B cell (primary cell): ENCODE measurements at places on chromosomes 12 and 14. TPM values are rescaled to one million over a fixed set of nuclear protein-coding genes. Genes with fewer than 3 reads are reported as not detected.

B4GALNT3 gene
- not detected in 2 replicates for total RNA-seq

FGF6 gene
- not detected in 2 replicates for total RNA-seq

DIO3 gene
- not detected in 2 replicates for total RNA-seq

VASH1 gene
- 2.4 and 2.7 TPM in 2 replicates for total RNA-seq

TMEM132C gene
- total RNA-seq = not detected in 2 replicates

IFNG-AS1 gene
- 14.7 and 19.0 TPM in 2 replicates for total RNA-seq

CLEC6A gene
- not detected in 2 replicates for total RNA-seq

STXBP6 gene
- total RNA-seq = 0.10 TPM in 1 of 2 replicates, not detected in the other

SLCO1A2 gene
- total RNA-seq = 0.17 TPM in 1 of 2 replicates, not detected in the other

GDF3 gene
- not detected in 2 replicates for total RNA-seq

DHH gene
- 0.36 and 0.81 TPM in 2 replicates for total RNA-seq

CIROP gene
- total RNA-seq = not detected in 2 replicates

PLXNC1 gene
- total RNA-seq = 33.6 and 35.2 TPM in 2 replicates

INHBC gene
- 0.17 TPM in 1 of 2 replicates, not detected in the other for total RNA-seq

RPS6KL1 gene
- 3.4 TPM in 2 replicates for total RNA-seq

PTCSC3 gene
- total RNA-seq = not detected in 2 replicates

FGF23 gene
- not detected in 2 replicates for total RNA-seq

PPP1R1A gene
- total RNA-seq = not detected in 2 replicates

CD69 gene
- 44.8 and 45.1 TPM in 2 replicates for total RNA-seq

ASPG gene
- total RNA-seq = not detected in 2 replicates

HOXC5 gene
- not detected in 2 replicates for total RNA-seq

ACYP1 gene
- total RNA-seq = 34.1 and 46.7 TPM in 2 replicates

WIF1 gene
- not detected in 2 replicates for total RNA-seq

NTF3 gene
- not detected in 2 replicates for total RNA-seq

TGM1 gene
- 11.4 and 11.9 TPM in 2 replicates for total RNA-seq

GNPTAB gene
- total RNA-seq = 78.8 and 79.4 TPM in 2 replicates

LRCOL1 gene
- not detected in 2 replicates for total RNA-seq

LRTM2 gene
- not detected in 2 replicates for total RNA-seq

TMEM253 gene
- not detected in 2 replicates for total RNA-seq

PSMA6 gene
- 70.6 and 86.8 TPM in 2 replicates for total RNA-seq

KRT6C gene
- total RNA-seq = not detected in 2 replicates

CACNA2D4 gene
- 6.1 and 7.4 TPM in 2 replicates for total RNA-seq

ESPL1 gene
- total RNA-seq = 1.7 and 2.4 TPM in 2 replicates

PLEKHD1 gene
- 0.12 TPM in 2 replicates for total RNA-seq

SERPINA12 gene
- not detected in 2 replicates for total RNA-seq

LRRIQ1 gene
- not detected in 2 replicates for total RNA-seq

FAM222A gene
- 4.6 and 4.7 TPM in 2 replicates for total RNA-seq

SCN8A gene
- total RNA-seq = 1.0 and 1.1 TPM in 2 replicates

BEGAIN gene
- total RNA-seq = not detected in 2 replicates

FAM186B gene
- total RNA-seq = 0.47 and 0.70 TPM in 2 replicates

AQP6 gene
- total RNA-seq = not detected in 2 replicates
